Testis (tissue), 5 donors: ENCODE measurements at places on chromosomes 6 and 20. TPM values are rescaled to one million over a fixed set of nuclear protein-coding genes. Genes with fewer than 3 reads are reported as not detected.

ADGRF5 gene
- 12.2 TPM for total RNA-seq

TRAPPC3L gene
- total RNA-seq: 0.39 TPM

EYS gene
- total RNA-seq: 2.6 TPM

GRCh38 chr6:43124481-43124880, 46.6 kb upstream of the SRF start:
- DNase-seq: no peak

DNA sequence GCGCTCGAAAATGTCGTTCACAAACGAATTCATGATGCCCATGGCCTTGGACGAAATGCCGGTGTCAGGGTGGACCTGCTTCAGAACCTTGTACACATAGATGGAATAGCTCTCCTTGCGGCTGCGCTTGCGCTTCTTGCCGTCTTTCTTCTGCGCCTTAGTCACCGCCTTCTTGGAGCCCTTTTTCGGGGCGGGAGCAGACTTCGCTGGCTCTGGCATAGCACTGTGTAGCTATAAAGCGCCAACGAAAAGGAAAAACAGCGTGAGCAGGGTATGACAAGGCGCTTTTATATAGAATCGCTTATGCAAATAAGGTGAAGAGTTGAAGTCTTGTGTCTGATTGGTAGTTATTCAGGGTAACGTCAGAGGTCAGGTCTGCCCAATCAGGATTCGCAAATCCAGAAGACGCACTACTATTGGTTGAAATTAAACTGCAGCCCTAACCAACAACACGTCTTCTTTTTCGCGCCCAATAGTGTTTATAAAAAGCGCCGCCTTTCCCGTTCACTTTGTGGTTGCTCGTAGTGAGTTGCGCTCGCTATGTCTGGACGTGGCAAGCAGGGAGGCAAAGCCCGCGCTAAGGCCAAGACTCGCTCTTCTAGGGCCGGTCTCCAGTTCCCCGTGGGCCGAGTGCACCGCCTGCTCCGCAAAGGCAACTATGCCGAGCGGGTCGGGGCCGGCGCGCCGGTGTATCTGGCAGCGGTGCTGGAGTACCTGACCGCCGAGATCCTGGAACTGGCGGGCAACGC, 114.8 kb upstream of the PRSS16 start:
- DNase-seq: peak; percentile 97

GRCh38 chr6:27332692-27333641, 20.9 kb upstream of the POM121L2 start:
- peak; percentile 48 for DNase-seq
